ENCODE measurements at places on chromosomes 6 and 20.
A peak's percentile ranks its signal among the peaks of the same experiment; 100 is the strongest.

DNA sequence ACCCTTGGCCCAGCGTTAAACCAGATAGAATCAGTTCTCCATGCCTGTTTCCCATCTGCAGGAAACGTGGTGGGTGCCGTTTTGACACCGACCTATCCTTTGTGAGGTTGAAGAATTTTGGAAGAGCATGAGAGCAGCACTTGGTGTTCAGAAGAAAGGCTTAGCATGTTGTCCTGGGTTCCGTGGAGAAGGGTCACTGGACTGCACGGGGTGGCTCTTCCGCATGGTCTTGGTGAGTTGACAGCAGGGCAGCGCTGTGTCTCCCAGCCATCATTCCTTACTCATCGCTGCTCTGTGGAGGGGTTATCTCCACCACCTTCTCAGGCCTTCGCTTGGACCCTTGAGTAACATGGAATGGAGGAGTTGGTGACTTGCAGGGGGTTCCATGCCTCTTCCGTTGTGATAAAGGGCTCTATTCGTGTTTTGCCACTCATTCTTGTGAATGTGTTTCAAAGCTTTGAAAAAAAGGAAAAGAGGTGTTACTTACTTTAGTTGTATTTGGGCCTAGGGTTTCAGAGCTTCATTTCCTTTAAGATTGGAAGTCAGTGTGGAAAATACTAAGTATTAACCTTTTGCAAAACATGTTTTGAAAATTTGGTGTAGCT, 8.2 kb downstream of the HIVEP1 start:
- no peak for DNase-seq

GRCh38 chr20:3820048-3820900, at the start of gene AP5S1:
Gene AP5S1, plus strand, starts transcription at chr20:3820547. Its CDS starts 1,571 bp downstream, at chr20:3822118.
- DNase-seq, result peak; percentile 98

GRCh38 chr20:25061821-25062530, 4.0 kb upstream of the ACSS1 start:
- DNase-seq, result no peak

DNA sequence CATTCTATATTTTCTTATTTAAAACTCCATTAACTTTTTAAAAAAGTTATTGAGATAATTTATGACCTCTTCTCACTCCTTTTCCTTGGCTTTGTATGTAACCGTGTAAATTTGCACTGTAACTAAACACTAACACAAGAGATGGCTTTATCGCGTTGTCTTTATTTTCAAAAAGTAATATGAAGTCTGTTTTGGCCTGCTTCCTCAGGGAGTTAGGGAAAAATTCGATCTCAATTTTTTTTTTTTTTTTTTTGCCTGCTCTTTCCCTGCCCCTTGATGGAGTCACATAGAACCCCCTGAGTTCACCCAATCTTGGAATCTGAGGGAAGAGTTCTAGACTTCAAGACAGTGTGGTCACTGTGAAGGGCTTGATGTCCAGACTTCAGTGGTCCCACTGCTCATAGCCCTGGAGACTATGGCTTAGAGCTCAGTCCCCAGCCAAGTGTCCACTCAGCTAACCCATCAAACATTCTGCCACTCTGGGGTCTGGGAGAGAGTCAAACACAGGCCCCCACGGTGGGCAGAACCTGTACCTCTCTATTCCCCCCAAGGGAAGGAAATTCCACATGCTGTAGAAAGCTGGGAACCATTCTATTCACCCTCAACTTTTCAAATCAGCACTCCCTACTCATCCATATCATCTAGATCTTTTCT, 15.7 kb upstream of the TBC1D22B start:
- DNase-seq, result no peak

DNA sequence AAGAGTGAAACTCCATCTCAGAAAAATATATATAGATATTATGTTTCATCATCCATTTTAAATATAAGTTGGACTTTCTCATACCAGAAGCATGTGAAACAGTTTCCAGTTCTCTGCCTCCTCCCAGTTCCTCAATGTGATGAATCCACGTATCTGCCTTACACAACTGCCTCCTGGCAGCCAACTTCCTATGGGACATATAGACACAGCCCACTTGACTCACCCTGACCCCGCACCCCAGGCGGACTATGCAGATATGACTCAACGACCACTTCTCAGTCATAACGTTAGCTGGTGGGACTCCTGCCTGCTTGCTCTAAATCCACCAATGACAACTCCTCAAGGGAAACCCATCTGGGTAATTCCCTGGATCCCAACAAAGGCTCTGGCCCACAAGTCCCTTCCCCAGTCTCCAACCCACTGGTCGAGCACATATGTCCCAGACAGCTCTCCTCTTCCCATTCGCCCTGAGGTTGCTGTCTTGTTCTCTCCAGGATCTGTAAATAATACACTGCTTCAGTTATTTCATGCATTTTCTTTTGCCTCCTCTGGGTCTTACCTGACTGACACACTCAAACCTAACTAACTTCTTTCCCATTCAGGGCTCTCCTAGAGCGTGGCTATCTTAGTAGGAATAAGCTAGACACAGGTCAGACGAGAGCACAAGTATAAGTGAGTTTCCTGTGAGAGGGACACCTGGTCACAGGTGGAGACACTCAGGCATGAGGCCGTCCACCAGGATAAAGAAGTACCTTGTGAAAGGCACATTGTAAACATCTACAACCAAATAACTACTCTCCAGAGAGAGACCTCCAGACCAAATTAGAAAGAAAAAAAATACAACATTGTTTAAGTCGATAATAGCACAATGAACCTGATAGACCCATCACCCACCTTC, 548.5 kb downstream of the CD83 start:
- DNase-seq, result peak; percentile 50

DNA sequence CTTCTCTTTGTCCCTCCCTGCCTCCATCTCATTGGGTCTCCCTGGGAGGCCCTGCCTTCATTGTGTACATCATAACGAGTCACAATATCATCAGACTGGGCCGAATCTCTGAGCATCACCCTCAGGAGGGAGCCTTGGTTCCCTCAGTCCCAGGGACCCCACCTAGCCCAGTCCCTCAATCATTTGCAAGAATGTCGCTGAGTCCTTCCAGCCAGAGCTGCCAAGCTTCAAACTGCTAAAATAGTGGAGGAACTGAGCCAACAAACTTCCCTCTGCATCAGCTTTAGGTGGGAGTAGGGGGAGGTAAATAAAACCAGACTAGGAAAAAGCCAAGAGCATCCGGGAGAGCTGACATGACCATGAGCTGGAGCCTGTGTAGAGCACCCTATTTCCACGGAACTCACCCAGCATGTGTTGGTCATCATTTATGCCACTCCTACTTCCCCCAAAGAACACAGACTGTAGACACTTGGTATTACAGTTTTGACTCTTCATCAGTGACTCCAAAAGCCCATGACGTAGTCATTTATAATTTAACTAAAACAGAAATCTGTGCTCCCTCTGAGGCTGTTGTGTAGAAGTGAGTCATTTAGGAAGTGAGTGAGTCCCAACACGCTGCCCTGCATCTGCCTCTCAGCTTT, 28.8 kb upstream of the IL17A start:
- DNase-seq, result no peak

GRCh38 chr20:38875175-38875993, 50.8 kb upstream of the FAM83D start:
- no peak for DNase-seq

DNA sequence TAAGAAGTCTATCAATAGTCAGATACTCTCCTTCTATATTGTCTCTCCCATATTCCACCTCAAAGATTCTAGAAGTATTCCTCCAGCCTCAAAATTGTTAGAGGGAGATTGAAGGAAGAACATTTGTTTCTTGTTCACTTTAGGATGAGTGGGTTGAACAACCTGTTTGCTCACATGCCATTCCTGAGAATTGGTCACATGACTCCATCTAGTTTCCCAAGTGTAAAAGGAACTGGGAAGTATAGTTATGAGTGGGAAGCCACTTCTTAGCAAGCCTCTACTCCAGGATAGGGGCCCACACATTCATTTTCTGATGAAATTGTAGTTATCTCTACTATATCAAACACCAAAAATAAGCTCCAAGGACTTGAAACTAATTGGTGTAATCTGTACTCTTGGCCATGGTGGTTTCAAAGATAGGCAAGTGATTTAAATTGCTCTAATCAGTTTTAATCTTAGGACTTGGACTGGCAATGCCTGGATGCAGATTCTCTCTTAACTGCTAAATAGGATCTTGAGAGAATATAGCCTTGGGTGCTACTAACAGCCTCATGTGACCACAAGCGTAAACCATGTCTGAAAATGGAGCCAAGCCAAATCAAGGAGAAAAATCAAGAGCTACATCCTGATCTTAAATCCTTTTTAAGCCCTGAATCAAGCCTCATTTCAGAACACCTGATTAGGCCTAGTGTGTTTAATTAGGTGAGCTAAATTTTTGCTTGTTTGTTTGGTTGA, 758.7 kb upstream of the MAN1A1 start:
- no peak for DNase-seq

DNA sequence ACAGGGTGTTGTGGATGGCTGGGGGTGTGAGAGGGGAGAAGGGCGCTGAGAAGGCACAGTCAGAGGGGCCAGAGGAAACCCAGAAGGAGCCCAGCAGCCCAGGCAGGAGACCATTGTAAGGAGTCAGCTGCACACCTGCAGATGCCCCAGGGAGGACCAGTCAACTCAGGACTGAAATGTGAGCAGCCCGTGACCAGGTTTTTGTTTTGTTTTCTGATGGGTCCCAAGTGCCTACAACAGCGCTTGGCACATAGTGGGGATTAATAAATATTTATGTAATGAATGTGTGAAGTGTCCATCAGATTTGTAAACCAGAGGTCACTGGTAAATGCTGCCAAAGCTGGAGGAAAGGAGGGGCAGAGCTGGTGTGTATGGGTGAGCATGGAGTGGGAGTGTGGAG, 30.2 kb downstream of the TRAM2 start:
- DNase-seq, result no peak

- peak; percentile 90 for DNase-seq
These were observed 103.3 kb downstream of the IBTK start for GRCh38 chr6:82144007-82144851.

- DNase-seq, result no peak
These were observed 175.9 kb upstream of the SGK1 start for GRCh38 chr6:134493789-134494188.

DNA sequence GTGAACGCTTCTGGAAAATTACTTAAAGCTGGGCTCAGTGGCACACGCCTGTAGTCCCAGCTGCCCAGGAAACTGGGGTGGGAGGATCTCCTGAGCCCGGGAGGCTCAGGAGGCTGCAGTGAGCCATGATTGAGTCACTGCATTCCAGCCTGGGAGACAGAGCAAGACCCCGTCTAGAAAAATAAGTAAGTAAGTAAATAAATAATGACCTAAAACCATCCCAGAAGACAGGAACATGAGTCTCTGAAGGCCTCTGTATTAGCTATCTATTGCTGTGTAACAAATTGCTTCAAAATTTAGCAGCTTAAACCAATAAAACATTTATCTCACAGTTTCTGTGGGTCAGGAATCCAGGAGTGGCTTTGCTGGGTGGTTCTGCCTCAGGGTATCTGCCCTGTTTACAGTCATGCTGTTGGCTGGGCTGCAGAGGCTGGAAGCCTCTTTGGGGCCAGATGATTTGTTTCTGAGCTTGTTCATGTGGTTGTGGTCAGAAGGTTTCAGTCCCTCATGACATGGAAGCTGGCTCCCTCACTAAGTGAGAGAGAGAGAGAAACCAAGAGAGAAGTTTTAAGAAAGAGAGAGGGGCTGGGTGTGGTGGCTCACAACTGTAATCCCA, 48.4 kb upstream of the NCOA3 start:
- no peak for DNase-seq

GRCh38 chr6:145367149-145367548, 368.2 kb downstream of the EPM2A start:
- DNase-seq, result no peak

- no peak for DNase-seq
These were observed 200.4 kb upstream of the SSTR4 start for GRCh38 chr20:22834651-22835256.

DNA sequence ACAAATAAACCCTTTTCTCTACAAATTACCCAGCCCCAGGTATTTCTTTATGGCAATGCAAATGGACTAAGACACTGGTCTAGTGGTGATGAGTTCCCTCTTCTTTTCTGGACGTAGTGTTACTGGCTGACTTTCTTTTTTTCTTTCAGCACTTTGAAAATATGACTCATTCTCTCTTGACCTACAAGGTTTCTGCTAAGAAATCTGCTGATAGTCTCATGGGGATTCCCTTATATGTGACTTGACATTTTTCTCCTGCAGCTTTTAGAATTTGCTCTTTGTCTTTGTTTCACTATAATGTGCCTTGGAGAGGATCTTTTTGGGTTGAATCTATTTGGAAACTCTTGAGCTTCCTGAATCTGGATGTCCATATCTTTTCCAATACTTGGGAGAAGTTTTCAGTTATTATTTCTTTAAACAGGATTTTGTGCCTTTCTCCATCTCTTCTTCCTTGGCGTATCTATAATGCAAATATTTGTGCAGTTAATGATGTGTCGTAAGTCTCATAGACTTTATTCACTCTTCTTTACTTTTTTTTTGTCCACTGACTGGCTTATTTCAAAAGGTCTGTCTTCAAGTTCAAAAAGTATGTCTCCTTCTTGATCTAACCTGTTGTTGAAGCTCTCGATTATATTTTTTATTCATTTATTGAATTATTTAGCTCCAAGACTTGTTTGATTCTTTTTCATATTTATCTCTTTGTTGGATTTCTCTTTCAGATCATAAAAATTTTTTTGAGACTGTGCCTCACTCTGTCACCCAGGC, 42.2 kb upstream of the TPD52L1 start:
- no peak for DNase-seq

- no peak for DNase-seq
These were observed 125.0 kb upstream of the BACH2 start for GRCh38 chr6:90421666-90422065.

DNA sequence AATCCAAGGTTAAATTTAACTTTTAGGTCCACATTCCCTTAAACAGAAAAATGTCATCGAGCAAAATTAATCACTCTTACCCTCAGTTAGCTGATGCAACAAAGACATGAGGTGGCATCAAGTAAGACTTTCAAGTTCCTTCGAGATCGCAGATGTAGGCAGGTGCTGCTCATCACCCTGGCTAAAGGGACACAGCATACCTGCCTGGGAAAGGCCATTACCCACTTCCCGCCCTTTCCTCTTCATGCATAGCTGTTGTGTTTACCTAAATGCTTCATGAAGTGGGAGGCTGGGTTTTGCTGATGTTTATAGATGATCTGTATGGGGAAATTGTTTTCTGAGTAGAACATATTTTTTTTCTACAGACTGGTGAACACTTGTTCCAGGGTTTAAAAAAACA, 67.7 kb downstream of the GFRA4 start:
- no peak for DNase-seq

- DNase-seq, result no peak
These were observed 36.3 kb downstream of the MCUR1 start for GRCh38 chr6:13778028-13778427.

- DNase-seq, result no peak
These were observed 215.5 kb downstream of the PREX1 start for GRCh38 chr20:48612335-48612734.

GRCh38 chr6:110517034-110517433, 40.6 kb upstream of the SLC22A16 start:
- DNase-seq, result no peak

Data from umbilical cord (tissue), 2 donors.